ENCODE measurements at places on chromosomes 11 and 22. TPM values are rescaled to one million over a fixed set of nuclear protein-coding genes. Genes with fewer than 3 reads are reported as not detected.

DNA sequence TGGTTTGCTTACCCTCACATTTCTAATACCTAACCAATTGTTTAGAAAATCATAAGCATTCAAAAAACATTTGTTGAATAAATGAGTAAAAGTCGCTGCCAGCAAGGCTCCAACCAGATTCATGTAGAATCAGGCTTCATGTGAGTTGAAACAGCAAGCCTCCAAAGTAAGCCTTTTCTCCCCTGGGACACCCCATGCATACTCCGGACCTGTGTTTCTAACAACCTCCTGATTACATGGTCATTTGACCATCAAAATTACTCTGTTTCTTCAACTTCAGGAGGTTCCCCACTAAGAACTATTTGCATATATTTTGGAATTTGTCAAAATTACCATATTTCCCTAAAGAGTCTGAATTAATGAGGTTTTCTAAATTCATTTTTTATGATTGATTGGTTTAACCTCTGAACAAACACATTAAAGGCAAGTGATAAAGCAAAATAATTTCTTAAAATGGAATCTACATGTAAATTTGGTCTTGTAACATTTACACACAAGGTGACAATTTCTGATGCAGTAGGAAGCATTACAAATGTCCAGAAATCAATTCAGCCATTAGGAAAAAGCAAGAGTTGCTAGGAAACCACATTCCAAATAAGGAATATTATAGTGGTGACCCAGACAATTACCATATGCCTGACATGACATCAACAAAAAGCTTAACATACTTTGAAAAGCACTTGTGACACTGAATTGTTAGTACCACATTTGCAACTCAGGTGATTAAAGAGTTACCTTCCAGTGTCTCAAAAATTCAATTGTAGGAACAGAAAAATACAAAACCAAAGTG lies 252.6 kb downstream of the GUCY1A2 start:
- no peak for DNase-seq

DNA sequence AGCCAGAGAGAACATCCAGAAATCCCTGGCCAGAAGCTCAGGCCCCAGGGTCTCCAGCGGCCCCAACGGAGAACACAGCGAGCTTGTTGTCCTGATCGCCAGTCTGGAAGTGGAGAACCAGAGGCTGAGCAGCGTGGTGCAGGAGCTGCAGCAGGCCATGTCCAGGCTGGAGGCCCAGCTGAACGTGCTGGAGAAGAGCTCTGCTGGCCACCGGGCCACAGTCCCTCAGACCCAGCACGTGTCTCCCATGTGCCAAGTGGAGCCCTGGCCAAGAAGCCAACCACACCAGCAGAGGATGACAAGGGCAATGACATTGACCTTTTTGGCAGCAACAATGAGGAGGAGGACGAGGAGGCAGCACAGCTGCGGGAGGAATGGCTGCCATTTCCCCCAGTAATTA lies 20.6 kb upstream of the SCGB1D1 start:
- no peak for DNase-seq

- DNase-seq, result peak; percentile 83
These were observed 75.3 kb downstream of the FBLN1 start for GRCh38 chr22:45577746-45578523.

GRCh38 chr11:3055891-3056290 lies 1.3 kb downstream of the CARS1 start:
- no peak for DNase-seq

- DNase-seq, result no peak
These were observed 18.5 kb downstream of the GRK3 start for GRCh38 chr22:25582946-25583345.

GRCh38 chr11:120184946-120185705 lies 25.7 kb upstream of the OAF start:
- DNase-seq, result no peak

GRCh38 chr11:10323793-10324170 lies 18.9 kb downstream of the ADM start:
- DNase-seq, result no peak

- no peak for DNase-seq
These were observed 41.1 kb downstream of the OTOG start for GRCh38 chr11:17588166-17588565.

DNA sequence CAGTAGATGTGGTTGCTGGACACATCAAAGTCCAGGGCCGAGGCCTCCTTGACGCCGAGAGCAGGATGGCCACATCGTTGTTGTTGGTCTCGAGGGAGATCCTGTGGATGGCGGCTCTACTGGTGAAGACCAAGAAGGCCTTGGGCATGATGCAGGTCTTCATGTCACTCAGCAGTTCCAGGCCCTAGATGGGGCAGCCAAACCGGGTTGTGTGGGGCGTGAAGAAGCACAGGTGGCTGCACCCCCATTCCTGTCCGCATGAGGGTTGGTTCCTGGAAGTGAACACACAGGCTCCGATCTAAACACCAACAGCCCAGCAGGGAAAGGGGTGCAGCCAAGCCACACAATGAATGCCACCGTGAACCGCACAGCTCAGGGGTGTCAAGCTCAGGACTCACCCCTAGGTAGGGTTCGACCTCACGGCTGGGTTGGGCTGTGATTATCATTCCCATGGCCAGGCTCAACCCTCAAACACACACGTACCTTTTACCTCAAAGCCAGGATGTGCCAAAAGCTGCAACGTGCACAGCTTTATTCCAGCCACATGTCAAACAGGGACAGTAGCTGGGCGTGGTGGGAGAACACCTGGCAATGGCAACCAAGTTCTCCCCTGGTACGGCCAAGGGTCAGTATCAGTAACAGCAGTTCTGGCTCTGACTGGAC lies 132.3 kb downstream of the CRYBB2 start:
- DNase-seq, result no peak

DNA sequence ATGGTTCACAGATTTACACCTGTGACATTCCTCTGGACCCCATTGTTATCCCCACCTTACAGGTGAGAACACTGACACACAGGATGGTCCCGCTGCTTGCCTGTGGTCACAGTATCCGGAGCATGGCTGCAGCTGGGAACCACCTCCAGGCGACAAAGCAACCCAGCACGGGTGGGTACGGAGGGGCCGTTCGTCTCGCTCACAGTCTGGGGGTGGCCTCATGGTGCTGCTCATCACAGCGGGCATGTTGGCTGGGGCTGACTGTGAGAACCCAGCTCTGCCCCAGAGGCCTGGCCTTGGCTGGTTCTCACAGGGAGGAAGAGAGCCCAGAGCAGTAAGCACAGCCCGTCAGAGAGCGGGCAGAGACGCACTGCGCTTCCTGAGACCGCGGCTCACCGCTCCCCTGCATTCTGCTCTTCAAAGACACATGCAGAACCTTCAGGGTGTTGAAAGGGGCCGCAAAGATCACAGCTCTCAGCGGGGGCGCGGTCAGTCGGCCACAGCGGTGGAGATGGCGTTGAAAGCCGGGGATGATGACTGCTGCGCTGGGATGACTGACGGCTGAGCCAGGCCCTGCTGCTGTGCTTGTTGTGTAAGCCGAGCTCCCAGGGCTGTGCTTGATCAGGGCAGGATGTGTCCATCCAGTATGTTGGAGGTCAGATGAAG lies 423.0 kb downstream of the BRD1 start:
- peak; percentile 22 for DNase-seq

DNA sequence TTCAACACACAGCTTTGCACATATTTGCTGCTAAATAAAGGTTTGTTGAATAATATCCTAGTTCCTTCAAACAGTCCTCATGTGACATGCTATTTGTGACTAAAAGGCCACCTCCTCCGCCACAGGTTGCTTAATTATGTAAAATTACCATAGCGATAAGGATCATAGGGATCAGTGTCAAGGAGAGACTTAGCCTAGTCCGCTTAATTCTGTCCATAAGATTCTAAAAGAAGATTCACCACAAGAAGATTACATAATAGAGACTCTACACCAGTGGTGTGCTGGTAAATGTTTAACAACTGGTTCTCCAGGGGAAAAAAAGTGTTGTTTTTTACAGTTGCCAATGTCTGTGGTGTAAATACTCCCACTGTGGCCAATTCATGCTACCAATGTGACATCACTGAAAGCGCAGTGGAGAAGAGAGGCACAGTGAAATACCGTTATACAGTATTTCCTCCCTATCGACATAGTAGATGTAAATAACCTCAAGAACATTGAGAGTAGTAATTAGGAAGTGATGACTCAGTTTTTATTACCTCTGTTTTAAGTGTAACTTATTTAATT lies 4.2 kb upstream of the CHRDL2 start:
- no peak for DNase-seq

- no peak for DNase-seq
These were observed 41.5 kb downstream of the ST3GAL4 start for GRCh38 chr11:126396965-126397364.

- DNase-seq, result no peak
These were observed 233.4 kb downstream of the ST3GAL4 start for GRCh38 chr11:126588630-126589491.

- DNase-seq, result no peak
These were observed 37.1 kb upstream of the CELSR1 start for GRCh38 chr22:46574438-46574992.

DNA sequence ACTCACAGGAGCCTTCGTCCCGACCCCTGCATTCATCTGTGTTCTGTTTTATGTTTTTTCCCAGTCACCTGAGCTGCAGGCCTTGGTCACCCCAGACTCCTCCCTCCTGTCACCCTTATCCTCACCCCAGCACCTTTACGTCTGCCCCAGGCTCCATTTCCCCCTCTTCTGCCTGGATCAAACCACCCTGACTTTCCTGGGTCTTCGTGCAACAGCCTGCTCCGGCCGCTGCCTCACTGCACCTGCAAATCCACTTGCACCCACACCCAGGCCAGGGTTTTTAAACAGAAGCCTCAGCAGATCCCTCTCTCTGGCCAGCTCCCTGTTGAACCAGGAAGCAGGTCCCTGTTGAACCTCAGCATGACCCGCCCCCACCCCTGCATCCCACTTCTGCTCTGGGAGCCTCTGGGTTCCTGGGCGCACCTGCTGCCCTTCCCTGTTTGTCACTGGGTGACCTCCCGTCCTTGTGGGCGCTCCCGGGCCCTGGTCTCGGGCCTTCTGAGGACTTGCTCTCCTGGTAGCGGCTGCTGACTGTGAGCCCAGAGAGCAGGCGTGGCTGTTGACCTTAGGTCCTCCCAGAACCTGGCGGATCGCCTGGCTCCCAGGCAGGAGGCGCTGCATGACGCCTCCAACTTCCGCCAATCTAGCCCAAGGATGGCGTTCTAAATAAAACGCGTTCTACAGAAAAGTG lies 12.8 kb downstream of the MAPK8IP2 start:
- DNase-seq, result no peak

CTSF gene
- total RNA-seq, result not detected

SMTNL1 gene
- not detected for total RNA-seq

OTOG gene
- 1.8 TPM for total RNA-seq

OR8A1 gene
- total RNA-seq, result not detected

INS gene
- not detected for total RNA-seq

PHLDA2 gene
- 1.5 TPM for total RNA-seq

DNAJB13 gene
- total RNA-seq, result 0.60 TPM

GRM5 gene
- total RNA-seq, result 0.35 TPM

VSIG2 gene
- 0.25 TPM for total RNA-seq

RAB38 gene
- 46.7 TPM for total RNA-seq

CSNK2A3 gene
- total RNA-seq, result 2.8 TPM

ARHGAP8 gene
- 166 TPM for total RNA-seq

Measured in mesothelial cell of epicardium (in vitro differentiated cells).